Adrenal gland (tissue), 19 donors: ENCODE measurements at places on chromosomes 4 and X.

- H3K4me1 ChIP-seq = no peaks in the 10 kb centered on the region
- no peak overlapping the region for H3K27ac ChIP-seq
- H3K36me3 ChIP-seq = no peaks in the 10 kb centered on the region
- no peak overlapping the region for H3K4me3 ChIP-seq
- H3K27me3 ChIP-seq = no peaks in the 10 kb centered on the region
Measured at GRCh38 chr4:79651456-79651855, 243.4 kb upstream of the GK2 start.

DNA sequence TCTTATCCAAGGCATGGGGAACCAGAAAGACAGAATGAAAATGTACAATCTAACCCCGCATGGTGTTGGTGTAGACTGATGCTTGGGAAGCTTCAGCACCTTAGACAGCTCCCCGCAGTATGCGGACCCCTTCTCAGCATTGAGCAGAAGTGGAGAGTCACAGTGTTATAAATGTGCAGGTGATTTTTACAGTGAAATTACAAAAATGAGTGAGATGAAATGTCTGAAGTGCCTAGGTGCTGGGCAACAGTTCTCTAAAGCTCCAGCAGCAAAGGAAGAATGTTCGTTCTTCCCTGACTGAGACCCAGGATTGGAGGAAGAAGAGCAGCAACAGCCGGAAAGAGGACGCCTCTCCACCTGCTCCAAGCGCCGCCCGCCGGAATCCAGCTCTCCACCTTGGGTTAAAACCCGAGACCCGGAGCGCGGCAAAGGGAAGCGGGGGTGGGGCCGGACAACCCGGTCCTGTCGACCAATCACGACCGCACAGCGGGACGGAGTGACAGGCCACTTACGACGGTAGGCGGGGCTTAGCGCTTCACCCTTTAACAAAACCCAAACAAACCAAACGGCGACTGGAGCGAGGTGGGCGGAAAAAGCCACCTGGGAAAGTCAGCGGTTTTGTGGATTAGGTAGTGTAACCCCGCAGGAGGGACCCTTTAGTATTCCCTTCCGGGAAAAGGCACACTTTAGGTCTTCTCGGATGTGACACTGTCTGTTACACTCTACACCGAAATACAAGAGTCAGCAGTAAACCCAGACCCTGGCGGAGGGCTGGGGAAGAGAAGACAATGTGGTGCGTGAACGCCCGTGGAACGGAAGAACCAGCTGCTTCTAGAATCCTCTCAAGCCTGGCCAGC, at the start of gene GLRA3:
TSS of gene GLRA3 (minus strand) at position 403 of the 857 bp plus-strand sequence. CDS start 436 bp downstream, outside the sequence.
- H3K4me3 ChIP-seq = no peak within 1 kb of the TSS
- peak; percentile 16 for DNase-seq
- no peaks in the 10 kb centered on the region for H3K4me1 ChIP-seq

DNA sequence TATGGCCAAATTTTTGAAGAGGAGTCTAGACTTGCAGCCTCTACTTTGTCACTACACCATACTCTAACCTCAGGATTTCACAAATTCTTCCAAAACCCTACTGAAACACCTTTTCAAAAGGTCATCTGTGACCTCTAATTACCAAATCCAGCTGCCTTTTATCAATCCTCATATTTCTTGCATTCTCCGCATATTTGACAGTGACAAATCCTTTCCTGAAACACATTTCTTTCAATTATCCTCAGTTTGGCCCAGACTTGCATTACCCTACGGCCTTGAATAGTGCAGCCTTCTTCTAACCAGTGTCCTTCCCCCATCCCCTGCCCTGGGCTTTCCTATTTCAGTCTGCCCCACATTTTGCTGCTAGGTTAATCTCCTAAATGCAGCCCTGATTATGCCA, 25.5 kb downstream of the MID2 start:
- no peak for DNase-seq
- H3K4me3 ChIP-seq = no peak overlapping the region

- no peaks in the 10 kb centered on the region for H3K27me3 ChIP-seq
- H3K4me3 ChIP-seq = no peak overlapping the region
- no peak for DNase-seq
- H3K27ac ChIP-seq = no peak overlapping the region
Measured at GRCh38 chr4:32133141-32133540, 1413.0 kb downstream of the PCDH7 start.

DNA sequence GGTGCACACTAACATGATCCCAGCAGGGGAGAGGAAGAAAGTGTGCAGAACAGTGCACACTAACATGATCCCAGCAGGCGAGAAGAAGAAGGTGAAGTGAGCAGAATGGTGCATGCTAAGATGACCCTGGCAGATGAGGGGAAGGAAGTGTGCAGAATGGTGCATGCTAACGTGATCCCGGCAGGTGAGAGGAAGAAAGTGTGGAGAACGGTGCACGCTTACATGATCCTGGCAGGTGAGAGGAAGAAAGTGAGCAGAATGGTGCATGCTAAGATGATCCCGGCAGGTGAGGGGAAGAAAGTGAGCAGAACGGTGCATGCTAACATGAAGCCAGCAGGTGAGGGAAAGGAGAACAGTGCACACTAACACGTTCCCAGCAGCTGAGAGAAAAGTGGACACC, 83.7 kb downstream of the ACOX3 start:
- H3K27ac ChIP-seq = no peak overlapping the region
- DNase-seq = no peak
- no peaks in the 10 kb centered on the region for H3K36me3 ChIP-seq
- H3K27me3 ChIP-seq = no peaks in the 10 kb centered on the region
- no peak overlapping the region for H3K4me3 ChIP-seq

DNA sequence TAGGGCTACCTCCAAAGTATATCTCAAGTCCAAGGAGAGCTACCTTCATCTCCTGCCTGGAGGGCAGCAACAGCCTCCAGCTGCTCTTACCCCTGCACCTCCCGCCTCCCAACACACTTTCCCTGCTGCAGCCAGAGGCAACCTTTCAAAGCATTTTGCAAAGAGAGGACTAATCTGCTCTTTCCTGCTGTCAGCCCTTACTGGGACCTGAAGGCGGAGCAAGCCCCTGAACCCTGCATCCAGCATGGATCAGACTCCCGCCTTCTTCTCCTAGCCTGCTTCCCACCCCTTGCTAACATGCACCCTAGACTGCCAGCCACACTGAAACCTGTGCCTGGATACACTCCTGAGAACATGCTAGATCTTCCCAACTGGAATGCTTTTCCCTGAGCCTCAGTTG, 37.7 kb upstream of the VMA21 start:
- no peak overlapping the region for H3K4me3 ChIP-seq
- peaks cover 12% of the 10 kb centered on the region for H3K4me1 ChIP-seq
- H3K36me3 ChIP-seq = no peaks in the 10 kb centered on the region
- DNase-seq = no peak

GRCh38 chr4:117700111-117700892, 334.0 kb upstream of the NDST3 start:
- no peak overlapping the region for H3K4me3 ChIP-seq
- DNase-seq = no peak
- H3K27me3 ChIP-seq = no peaks in the 10 kb centered on the region
- H3K4me1 ChIP-seq = no peaks in the 10 kb centered on the region
- no peaks in the 10 kb centered on the region for H3K36me3 ChIP-seq

DNA sequence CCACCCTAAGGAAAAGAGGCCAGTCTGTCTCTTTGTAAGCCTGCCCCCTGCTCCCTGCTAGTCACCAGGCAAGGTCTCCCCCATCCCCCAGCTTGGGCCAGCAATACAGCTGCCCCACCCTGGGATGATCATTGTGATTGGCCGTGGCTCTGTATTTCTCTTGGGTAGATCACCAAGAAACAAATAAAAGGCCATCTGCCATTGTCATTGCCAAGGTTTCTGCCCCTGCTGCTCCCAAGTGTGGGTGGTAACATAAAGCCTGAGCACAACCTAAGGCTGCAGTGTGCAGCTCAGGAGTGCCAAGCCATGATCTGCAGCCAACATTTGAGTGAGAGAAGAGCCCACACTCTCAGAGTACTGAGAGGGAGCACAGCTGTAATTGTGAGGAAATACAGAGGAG, 241.0 kb upstream of the POF1B start:
- no peak for DNase-seq
- H3K4me3 ChIP-seq = no peak overlapping the region
- no peaks in the 10 kb centered on the region for H3K36me3 ChIP-seq
